ENCODE measurements at places on chromosomes 5 and 9.

GRCh38 chr9:107060062-107060461, 197.1 kb downstream of the ZNF462 start:
- no peak for DNase-seq

DNA sequence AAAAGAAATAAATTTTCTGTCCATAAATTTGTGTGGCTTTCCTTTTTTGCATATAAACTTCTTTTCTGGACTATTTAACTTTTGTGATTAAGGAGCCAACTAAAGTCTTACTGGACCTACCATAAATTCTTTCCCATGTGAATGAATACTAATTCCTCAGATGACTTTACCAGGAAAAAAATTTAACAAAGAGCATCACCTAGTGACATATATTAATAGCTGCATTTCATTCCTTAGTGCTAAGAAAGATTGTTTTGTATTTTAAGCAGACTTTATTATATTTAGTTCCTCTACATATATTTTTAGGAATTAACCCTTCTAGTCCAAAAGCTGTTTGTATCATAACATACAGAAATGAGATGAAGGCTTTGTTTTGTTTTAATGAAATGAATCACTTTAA, 64.4 kb downstream of the C9orf85 start:
- peak; percentile 18 for DNase-seq

- no peak for DNase-seq
Measured at GRCh38 chr5:174832811-174833210, 108.4 kb downstream of the MSX2 start.

DNA sequence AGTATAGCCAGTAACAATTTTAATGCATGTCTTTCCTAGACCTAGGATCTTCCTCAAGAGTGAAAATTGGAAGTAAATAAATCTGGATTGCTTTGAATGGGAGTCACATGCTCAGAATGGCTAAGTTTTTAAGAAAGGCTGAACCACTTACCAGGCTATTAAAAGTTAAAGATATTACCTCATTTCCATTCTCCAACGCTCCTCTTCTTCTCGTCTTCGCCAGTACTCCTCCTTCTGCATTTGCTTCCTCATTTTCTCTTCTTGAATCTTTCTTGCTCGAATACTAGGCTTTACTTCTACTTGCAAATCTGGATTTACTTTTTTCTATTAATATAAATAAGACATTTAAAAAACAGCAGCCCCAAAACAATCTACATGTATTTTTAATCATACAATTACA, 49.6 kb downstream of the ZFR start:
- no peak for DNase-seq

DNA sequence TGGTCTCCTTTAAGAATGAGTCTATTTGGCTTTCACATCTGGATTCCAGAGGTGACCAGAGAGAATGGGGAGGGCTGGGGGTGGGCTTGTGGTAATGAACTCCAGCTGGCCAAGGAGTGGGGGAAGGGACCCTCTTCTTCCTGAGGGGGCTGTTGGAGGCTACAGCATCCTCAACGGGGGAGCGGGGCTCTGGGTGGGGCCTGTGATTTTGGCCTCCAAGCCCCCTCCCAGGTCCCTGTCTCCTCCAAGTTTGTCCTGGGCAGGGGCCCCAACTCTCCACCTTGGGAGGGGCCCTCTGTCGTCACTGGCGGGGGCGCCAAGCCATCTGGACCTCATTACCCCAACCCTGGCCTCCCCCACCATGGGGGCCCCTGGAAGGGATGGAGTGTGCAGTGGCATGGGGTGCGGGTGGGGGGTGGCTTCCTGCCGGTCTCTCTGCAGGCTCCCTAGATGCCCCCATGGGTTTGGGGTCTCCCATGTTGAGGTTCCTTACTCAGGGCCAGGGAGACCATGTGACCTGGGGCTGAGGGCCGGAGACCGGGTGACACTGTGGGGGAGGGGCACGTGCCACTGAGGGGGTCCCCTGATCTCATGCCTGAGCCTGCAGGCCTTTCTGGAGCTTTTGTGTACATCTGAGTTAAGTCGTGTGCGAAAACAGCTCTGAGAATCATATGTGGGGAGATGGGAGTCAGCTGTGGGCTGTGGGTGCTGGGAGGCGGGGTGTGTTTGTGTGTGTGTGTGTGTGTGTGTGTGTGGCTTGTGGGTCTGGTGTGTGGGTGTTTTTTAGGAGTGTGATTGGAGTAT, 32.4 kb downstream of the GOLGA2 start:
- DNase-seq = peak; percentile 72

- no peak for DNase-seq
Measured at GRCh38 chr5:14164164-14165163, 21.3 kb downstream of the TRIO start.

DNA sequence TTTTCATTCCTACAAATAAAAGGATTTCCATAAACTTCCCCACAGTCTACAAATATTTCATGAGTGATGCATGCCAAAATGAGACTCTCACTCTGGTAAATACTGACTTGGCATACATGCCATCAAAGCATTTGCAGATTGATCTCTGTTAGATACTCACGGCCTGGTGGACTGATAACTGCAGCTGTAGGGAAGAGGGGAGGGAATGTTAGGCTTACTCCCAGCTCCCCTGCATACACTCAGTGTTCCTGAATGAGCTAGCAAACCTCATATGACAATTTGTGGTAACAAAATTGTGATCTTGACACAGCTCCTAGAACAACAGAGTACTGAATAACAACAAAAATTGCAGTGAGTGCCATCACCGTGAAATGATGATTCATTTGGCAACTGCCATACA, 435.3 kb downstream of the NR2F1-AS1 start:
- DNase-seq = no peak

DNA sequence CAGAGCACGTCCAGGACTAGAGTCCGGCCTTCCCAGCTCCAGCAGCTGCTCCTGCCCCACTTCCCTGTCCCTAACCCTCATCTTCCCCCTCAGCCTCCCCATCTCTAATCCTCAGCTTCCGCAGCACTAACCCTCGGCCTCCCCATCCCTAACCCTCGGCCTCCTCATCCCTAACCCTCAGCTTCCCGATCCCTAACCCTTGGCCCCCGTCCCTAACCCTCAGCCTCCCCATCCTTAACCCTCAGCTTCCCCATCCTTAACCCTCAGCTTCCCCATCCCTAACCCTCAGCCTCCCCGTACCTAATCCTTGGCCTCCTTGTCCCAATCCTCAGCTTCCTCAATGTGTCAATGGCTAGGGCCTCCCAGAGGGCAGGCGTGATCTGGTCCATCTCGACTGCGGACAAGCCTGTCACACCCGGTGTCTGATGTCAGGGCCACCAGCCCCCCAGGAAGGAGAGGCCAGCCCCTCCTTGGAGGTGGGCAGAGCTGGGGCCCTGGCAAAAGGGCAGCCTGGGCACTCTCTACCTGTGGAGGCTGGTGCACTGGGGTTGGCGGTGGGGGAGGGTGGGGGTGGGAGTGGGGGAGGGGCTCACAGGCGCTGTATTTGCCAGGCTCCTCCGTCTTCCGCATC, 1.4 kb downstream of the OBP2B start:
- no peak for DNase-seq

GRCh38 chr9:97666907-97667686, 30.0 kb downstream of the XPA start:
- DNase-seq = no peak

DNA sequence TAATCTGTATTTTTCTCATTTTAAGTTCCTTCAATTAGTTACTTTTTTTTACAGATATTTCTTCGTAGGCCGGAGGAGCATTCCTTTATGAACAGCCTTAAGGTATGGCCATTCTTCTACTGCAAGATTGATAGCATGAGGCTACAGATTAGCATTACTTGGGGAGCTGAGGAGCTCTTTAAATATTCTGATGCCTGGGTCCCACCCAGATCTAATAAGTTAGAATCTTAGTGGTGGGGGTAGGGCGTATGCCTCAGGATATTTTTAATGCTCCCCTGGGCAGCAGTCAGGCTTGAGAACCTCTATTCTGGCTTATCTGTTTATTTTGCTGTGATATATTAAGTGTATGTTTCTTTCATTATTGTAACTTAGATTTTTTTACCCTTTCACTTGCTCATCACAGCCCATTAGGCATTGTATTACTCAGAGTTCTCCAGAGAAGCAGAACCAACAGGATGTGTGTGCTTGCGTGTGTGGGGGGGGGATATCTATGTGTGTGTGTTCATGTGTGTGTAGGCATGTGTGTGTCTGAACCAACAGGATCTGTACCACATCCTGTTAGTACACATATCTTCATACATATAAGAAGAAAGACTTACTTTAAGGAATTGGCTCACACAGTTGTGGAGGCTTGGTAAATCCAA, 91.8 kb upstream of the MTAP start:
- DNase-seq = no peak

GRCh38 chr5:36658038-36658756, 51.8 kb downstream of the SLC1A3 start:
- DNase-seq = no peak

- no peak for DNase-seq
Measured at GRCh38 chr5:40475561-40475960, 204.2 kb upstream of the PTGER4 start.

Measured in fibroblast of villous mesenchyme (primary cell).